ENCODE measurements at places on chromosomes 2 and 18.

- DNase-seq = no peak
Measured at GRCh38 chr2:32210767-32211408, 45.2 kb downstream of the SLC30A6 start.

GRCh38 chr18:77103991-77104531, 28.5 kb downstream of the MBP start:
- DNase-seq = no peak

DNA sequence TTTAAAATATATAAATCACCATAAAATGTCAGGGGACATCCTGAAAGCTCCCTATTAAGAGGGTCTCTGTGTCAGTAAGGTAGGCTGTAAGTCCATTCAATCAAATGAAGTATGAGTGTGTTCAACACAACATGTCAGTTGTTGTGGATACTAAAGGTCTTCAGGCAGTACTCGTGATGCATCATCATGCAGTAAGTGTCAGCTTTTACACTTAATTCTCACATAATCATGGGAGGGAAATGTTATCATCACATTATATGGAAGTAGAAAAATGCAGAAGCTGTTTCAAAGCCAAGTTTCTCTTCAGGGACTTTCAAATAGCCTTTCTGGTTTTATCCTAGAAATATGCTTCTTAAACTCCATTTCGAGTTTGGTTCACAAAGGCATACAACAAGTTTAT, 477.1 kb upstream of the ID2 start:
- no peak for DNase-seq

DNA sequence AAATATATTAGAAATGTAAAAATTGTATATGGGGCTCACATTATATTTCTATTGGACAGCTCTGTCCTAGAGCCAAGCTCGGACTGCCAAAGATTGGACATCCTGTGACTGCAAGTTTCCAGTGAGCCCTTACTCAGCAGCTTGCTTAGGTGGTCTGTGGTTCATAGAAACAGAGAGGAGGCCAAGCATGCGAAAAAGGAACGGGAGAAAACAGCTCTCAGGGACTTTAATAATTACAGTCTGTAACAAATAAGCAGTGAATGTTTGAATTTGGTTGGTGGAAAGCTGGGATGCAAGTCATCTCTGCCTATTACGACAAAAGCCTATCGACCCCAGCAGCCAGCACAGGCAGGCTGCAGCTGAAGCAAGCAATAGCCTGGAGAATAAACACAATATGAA, 35.6 kb downstream of the WIPF1 start:
- no peak for DNase-seq

DNA sequence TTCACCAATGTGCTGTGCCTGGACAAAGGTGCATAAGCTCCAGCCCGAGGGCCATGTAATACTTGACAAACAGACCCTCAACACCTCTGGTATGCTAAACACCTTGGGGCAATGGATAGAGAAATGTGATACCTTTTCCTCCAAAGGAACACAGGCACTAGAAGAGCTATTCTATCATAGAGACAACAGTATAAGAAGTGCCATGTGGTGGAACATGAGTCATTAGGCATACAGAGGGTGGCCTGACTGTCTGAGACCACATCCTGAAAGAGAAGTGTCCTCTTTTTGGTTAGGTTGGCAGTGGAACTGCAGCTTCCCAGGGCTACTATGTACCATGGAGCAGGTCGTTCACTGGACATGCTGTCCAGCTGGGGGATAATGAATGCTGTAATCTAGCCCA, 153.9 kb downstream of the INSIG2 start:
- DNase-seq = no peak

DNA sequence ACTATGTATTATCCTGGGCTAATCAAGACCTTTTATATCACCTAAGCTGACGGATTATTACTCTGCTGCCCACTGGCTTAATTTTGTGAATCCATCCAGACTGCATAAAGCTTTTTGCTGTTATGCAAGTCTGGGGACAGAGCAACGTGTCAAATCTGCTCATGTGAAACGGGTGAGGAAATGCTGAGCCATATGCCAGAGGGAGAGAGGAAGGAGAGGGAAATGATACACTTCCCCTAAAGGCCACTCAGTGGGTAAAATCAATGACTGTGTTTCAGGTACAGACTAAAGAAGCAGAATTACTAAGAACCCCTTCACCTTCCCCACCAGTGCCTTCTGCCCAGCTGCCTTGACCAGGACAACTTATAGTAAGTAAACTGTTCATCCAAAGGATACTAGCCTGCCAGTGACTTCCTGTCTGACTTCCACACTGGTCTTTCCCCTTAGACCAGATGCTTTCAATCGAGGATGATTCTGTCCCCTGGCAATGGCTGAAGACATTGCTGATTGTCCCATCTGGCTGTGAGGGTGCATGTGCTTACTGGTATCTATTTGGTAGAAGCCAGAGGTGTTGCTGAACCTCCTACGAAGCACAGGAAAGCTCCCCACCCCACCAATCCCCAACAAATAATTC, 43.0 kb downstream of the STAT1 start:
- no peak for DNase-seq

DNA sequence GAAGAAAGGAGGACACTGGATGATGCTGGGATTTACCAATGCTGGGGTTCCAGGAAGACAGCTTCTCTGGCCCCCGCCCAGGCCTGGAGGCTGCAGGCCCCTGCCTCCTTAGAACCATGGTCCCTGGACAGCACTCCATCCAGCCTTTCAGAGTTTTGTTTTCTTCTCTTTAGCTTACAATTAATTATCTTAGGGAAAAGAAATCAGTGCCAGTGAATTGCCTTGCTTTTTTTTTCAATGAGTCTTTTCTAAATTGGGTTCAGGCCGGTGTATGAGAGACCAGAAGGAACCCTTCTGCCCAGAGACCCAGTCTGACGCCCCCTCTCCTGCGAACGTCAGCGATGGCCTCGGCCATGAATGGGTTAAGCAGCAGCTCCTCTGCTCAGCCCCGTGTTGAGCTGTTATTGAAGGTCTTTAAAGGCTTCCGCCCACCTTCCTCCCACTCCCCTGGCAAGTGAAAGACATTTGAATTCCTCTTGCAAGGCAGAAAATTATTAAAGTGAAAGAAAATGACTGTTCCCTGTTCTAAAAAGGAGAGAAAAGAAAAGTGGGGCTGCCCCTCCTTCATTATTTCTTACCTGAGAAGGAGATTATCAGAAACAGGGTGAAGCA, 65.7 kb upstream of the CHMP1B start:
- no peak for DNase-seq

DNA sequence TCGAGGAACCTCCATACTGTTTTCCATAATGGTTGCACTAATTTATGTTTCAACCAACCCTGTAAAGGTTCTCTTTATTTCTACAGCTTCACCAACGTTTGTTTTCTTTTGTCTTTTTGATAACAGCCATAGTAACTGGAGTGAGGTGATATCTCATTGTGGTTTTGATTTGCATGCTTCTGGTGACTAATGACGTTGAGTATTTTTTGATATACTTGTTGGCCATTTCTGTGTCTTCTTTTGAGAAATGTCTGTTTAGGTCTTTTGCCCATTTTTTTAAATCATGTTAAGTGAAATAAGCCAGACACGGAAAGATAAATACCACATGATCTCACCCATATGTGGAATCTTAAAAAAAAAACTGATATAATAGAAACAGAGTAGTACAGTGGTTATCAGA, 74.8 kb upstream of the SMIM21 start:
- no peak for DNase-seq

- peak; percentile 23 for DNase-seq
Measured at GRCh38 chr2:174546519-174547506, 50.8 kb downstream of the WIPF1 start.

GRCh38 chr2:167862782-167863181, 384.6 kb downstream of the STK39 start:
- DNase-seq = no peak

DNA sequence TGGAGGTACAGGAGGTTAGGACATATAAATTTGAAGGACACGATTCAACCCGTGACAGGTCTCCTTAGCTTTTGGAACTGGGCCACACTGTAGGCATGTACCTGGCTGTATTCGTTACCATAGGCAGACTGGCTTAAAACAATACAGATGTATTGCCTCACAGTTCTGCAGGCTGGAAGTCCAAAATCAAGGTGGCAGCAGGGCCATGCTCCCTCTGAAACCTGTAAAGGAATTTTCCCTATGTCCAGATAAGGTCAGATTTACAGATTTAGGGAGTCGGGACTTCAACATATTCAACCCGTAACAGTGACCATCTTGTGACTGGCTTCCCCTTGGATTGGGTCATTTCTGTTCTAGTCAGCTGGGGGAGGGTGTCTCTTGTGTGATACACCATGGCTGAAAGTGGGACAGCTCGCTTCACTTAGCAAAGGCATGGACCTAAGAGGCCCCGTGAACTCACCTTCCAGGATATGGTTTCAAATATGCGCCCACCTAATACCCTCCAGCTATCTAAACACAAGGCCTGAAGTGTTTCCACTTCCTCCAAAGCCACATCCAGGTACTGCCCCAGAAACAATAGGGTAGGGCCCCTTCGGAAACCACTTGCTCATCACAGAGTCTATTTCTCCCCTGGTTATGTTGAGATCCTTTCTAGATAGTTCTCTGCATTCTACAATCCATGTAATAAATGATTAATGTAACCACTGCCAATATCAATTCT, 85.0 kb downstream of the ZCCHC2 start:
- no peak for DNase-seq

- no peak for DNase-seq
Measured at GRCh38 chr2:168312036-168312822, 64.8 kb upstream of the STK39 start.

- DNase-seq = no peak
Measured at GRCh38 chr2:227595797-227596196, 2.9 kb upstream of the SCYGR2 start.

GRCh38 chr2:189164746-189165145, 14.8 kb downstream of the COL5A2 start:
- DNase-seq = no peak

DNA sequence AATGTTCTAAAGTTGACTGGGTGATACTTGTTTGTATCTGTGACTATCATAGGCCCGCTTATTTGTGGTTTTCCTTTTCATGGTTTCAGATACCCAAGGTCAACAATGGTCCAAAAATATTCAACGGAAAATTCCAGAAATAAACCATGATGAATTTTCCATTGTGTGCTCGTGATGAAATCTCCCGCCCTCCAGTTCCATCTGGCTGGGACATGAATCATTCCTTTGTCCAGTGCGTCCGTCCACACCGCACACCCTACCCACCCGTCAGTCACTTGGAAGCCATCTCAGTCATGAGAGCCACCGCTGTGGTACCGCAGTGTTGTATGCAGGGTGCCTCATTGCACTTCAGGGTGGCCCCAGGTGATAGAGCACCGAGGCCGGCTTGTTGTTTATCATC, 268.2 kb upstream of the PXDN start:
- no peak for DNase-seq

DNA sequence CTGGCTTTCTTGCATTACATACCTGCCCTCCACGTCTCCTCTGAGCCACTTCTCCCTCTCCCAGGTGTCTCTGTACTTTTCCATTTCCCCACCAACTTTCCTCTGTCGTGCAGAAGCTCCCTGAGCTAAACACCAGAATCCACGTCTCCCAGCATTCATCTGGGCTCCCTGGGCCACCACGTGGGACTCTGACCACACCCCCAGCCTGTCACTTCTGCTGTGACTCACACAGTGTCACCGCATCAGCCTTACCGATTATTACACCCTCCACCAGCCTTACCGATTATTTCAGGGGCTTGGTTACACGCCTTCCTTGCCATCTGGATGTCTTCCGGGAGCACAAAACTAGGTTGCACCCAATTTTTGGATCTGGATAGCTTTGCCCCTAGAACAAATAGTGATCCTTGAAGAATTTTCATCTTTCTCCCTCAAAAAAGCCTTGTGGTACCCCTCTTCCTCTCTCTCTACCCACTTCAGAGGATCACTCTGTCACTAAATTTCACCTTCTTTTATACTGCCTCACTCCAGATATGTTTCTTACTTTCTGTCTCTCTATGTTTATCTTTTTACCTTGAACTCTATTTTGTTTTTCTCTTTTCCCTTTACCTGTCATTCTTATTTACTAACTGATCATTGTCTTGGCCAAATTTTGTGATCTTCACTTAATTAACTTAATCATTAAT, 136.9 kb upstream of the CAB39 start:
- DNase-seq = no peak

- no peak for DNase-seq
Measured at GRCh38 chr2:96506907-96507240, 1.7 kb upstream of the NEURL3 start.

DNA sequence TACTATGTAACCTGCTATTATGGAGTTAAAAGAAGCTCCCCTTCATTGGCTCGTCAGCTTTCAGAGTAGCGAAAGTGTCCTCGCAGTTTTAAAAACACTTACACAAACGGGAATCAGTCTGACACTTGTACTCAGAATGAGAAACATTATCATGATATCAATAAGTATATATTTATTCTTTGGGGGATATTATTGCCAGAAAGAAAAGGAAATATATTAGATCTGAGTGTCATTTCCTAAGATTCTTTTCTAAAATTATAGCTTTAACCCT, 584.5 kb downstream of the ZEB2 start:
- no peak for DNase-seq

GRCh38 chr18:5196253-5197031, 615 bp downstream of the AKAIN1 start:
- no peak for DNase-seq

GRCh38 chr2:1862608-1863280, 118.4 kb upstream of the PXDN start:
- DNase-seq = no peak

- DNase-seq = no peak
Measured at GRCh38 chr2:18926631-18927524, 337.5 kb upstream of the NT5C1B start.

DNA sequence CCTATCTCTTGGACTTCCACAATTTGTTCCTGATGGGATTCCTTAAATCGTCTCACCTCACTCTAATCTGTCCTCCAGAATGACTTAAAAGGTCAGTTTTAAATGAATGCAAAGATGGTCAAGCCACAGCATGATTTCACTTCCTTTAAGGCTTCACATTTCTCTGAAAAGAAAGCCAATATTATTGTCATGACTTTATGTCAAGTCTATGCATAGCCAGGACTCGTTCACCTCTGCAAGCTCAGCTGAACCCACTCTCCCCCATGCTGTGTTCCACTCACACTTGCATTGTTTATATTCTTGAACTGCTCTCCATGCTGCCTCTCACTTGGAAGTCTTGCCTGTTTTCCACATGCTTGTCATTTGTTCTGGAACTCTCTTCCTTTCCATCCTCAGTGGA, 298.4 kb upstream of the MMADHC start:
- no peak for DNase-seq
